Airway epithelial cell (primary cell): ENCODE measurements at places on chromosomes 5 and 9. TPM values are rescaled to one million over a fixed set of nuclear protein-coding genes. Genes with fewer than 3 reads are reported as not detected.

SH3TC2 gene
- 7.3 and 7.5 TPM in 2 replicates for total RNA-seq

NR2F1 gene
- 0.78 and 1.2 TPM in 2 replicates for total RNA-seq

SETX gene
- total RNA-seq: 22.0 and 24.9 TPM in 2 replicates

TMC1 gene
- 0.14 TPM in 1 of 2 replicates, not detected in the other for total RNA-seq

GPRIN1 gene
- total RNA-seq: 5.3 and 7.3 TPM in 2 replicates

ZNF300 gene
- 3.7 and 4.0 TPM in 2 replicates for total RNA-seq

C5orf24 gene
- 18.2 and 24.5 TPM in 2 replicates for total RNA-seq

RGS14 gene
- total RNA-seq: 23.4 and 31.0 TPM in 2 replicates

PLPP7 gene
- total RNA-seq: not detected in 2 replicates

SPATA6L gene
- 0.23 and 1.1 TPM in 2 replicates for total RNA-seq

SPATA31A5 gene
- not detected in 2 replicates for total RNA-seq

GRHPR gene
- 113 and 146 TPM in 2 replicates for total RNA-seq

SOX30 gene
- total RNA-seq: not detected in 2 replicates

LCNL1 gene
- not detected in 2 replicates for total RNA-seq

TMOD1 gene
- total RNA-seq: not detected in 2 replicates

PSAT1 gene
- 58.3 and 61.2 TPM in 2 replicates for total RNA-seq

PCDHB2 gene
- total RNA-seq: 0.14 TPM in 1 of 2 replicates, not detected in the other

DNM1 gene
- total RNA-seq: 0.65 and 1.5 TPM in 2 replicates

SLC36A2 gene
- total RNA-seq: not detected in 2 replicates

UAP1L1 gene
- 2.7 and 4.0 TPM in 2 replicates for total RNA-seq

ADAMTS16 gene
- total RNA-seq: not detected in 2 replicates
